ENCODE measurements at places on chromosomes 7 and 10.

- DNase-seq = no peak
These were observed at the start of gene FAM180A for GRCh38 chr7:135748770-135749169. FAM180A (minus strand) TSS chr7:135748813; CDS start chr7:135748580, 233 bp downstream.

DNA sequence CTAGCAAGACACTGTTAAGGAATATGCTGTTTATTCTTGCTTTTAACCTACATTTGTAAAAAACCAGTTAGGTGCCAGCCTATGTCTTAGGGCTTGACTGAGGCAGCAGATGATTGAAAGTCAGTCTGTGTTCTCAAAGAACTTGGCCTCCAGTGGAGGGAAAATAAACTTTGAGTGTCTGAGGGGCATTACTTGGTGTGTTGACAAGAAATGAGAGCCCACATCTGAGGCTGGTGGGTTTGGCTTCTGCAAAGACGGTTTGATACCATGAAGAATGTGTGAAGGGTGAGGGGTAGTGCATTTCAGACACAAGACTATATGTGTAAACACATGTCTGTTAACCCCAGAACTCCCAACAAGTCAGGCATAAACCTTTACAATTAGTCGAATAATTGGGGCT lies 28.5 kb downstream of the CCSER2 start:
- no peak for DNase-seq

DNA sequence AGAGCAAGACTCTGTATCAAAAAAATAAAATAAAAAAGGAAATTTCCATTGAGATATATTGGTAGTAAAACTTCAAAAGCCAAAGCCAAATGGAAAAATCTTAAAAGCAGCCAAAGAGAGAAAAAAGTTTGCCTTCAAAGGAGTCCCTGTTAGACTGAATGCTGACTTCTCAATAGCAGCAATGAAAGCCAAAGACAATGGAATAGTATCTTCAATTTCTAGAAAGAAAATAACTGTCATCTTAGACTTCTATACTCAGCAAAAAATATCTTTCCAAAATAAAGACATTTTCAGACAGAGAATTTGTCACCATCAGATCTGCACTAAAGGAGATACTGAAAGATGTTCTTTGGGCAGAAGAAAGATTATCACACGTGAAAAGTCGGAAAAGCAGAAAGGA lies 14.3 kb upstream of the OIT3 start:
- no peak for DNase-seq

DNA sequence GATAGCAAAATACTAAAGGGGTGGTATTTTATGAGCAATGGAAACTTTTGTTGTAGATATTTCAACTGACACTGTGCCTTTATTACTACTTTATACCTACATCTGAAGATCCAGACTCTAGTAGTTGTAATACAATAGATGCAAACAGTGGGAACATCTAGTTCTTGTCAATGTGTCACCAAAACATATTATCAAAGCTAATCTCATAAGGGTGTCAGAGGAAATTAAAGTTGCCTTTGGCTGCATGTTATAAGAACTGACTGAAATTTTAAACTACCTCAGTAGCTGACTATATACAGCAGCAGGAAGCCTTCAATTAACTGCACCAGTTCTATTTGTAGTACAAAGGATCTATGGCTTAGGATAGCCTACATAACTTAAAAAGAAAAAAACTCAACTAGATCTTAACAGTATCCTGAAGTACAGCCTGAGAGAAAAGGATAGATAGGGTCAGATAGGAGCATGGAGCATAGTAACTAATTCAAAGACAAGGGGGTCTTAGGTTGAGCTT lies 30.9 kb downstream of the HDAC9 start:
- DNase-seq = no peak

- DNase-seq = no peak
These were observed 1.3 kb upstream of the HKDC1 start for GRCh38 chr10:69218831-69219230.

DNA sequence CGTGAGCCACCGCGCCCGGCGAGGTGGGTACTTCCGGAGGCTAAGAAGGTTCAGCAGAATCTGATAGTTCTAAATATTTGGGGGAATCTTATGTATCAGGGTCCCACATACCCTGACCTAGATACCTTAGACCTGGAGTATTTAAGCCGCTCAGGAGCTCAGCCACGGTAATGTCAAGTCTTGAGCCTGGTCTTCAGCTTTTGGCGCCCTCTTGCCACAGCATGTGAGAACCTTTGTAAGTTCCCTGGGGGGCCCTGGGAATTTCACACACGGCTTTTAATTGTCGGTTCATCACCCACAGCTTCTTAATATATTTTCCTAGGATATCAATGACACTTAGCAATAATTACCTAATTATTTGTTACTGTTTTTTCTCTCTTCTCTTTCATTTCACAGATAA lies 324.3 kb upstream of the GALNT17 start:
- no peak for DNase-seq

DNA sequence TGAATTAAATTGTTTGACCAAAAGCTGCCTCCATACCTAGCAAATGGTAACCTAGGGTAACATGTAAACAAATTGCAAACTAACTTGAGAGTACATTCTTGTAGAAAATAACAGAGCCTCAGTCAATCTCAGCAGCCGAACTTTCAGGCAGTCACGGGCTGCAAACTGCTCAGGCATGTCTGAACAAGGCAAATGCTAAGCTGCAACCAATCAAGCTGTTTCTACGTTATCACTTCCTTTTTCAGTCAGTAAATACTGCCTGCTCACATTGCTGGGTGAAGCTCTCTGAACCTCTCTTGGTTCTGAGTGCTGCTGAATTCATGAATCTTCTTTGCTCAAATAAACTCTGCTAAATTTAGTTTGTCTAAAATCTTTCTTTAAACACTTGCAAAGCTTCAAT lies 1212.4 kb downstream of the SORCS1 start:
- no peak for DNase-seq

GRCh38 chr10:119595676-119596515 lies 868 bp downstream of the TIAL1 start:
- DNase-seq = peak; percentile 50

DNA sequence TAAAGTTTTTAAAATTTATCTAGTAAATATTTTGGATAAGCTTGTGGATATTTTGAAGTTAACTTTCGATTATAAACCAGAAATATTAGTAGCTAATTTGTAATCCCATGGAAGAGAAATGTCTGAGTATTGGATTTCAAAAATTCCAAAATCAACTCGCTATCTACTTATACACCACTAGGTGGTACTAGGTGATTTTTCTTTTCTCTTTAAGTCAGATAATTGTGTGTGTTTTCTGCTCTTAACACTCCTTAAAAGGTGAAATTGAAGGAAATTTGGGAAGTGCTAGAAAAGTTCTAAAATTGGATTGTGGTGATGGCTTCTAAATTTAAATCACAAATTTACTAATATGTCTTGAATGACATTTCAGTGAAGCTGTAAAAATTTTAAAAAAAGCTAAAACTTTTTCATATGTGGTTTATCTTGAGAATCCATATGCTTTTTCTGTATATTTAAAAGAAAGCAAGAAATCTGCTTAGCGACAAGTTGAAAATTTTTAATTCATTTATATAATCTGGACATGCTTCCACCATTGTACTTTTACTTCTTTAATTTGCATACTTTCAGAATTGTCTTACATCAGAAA lies 90.2 kb downstream of the IPMK start:
- DNase-seq = no peak

- DNase-seq = no peak
These were observed 778.0 kb downstream of the MAGI2 start for GRCh38 chr7:78675511-78675910.

DNA sequence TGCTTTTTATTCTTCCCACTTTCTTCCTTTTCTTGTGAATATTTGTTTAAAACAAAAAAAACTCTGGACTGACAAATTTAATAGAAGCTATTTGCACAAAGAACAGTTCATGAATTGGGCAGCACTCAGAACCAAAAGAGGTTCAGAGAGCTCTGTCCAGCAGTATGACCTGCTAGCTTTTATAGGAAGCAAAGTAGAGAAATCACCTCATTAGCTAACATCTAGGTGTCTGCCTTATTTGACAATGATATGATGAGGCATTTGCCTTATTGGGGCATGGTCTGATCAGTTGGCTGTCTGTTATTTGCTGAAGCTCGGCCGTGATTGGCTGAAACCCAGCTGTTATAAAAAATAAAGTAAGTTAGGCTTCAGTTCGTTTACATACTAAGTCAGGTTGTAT lies 819 bp upstream of the TRIM4 start:
- no peak for DNase-seq

DNA sequence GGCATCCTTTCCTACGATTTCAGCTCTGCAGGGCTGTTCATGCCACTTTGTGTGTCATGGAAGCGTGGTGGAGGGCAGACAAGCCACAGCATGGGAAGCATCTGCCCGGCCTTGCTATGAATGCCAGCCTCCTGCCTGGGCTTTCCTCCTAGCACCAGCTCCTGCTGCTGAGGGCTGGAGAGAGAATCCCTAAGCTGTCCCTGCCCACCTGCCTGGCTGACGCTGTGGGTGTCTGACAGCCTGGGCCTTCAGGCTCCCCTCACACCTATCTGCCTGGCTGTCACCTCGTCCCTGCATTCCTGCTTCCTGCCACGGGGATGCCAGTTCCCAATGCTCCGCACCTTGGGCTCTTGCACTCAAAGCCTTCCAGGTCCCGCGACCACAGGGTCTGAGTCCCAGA lies 606.5 kb upstream of the MGMT start:
- DNase-seq = no peak

Data from activated gamma-delta T cell treated with anti-CD3 and anti-CD28 coated beads, Interleukin-2, amount 50 U/mL, for 16 hours (primary cell).